ENCODE measurements at places on chromosomes 3 and 15.

- peak; percentile 42 for DNase-seq
These were observed 24.8 kb downstream of the PSTPIP1 start for GRCh38 chr15:77019521-77020331.

- DNase-seq = no peak
These were observed 26.5 kb downstream of the PLOD2 start for GRCh38 chr3:146134348-146135117.

- DNase-seq = peak; percentile 33
These were observed 79.3 kb downstream of the ATP10A start for GRCh38 chr15:25783607-25784540.

GRCh38 chr15:36414670-36415069, 164.8 kb upstream of the CDIN1 start:
- no peak for DNase-seq

GRCh38 chr15:80709542-80709941, 14.4 kb downstream of the ABHD17C start:
- no peak for DNase-seq

GRCh38 chr3:180684807-180685206, 5.5 kb upstream of the CCDC39 start:
- no peak for DNase-seq

- no peak for DNase-seq
These were observed 198.9 kb upstream of the CBLB start for GRCh38 chr3:106067711-106068110.
